Muscle of arm (tissue), 14 donors: ENCODE measurements at places on chromosomes 2 and 18. TPM values are rescaled to one million over a fixed set of nuclear protein-coding genes. Genes with fewer than 3 reads are reported as not detected.
A peak's percentile ranks its signal among the peaks of the same experiment; 100 is the strongest.

GRCh38 chr2:195898505-195899191 lies 170.0 kb downstream of the DNAH7 start:
- peak; percentile 89 for DNase-seq

DNA sequence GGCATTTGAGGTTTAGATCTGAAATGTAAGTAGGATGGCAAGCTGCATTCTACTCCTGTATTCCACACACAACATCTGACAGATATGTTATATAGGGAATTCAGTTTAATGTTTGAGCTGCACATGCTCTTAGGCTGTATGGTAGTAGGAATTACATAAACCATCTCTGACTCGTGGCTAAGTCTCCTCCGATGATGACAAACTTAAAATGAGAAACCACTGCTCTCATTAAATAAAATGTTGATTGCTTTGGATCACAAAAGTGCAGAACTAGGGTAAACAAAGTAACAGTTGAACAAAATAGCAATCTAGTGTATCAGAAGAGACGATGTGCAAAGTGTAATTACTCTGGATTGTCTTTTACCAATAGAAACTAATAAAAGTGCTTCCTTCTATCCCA lies 50.1 kb upstream of the WDR75 start:
- DNase-seq = no peak

- DNase-seq = no peak
Observed at GRCh38 chr18:79374408-79375171, 21.1 kb upstream of the NFATC1 start.

GRCh38 chr2:121129692-121130091 lies 155.3 kb downstream of the TFCP2L1 start:
- no peak for DNase-seq

The EIF4E2 gene
- not detected for polyA plus RNA-seq

- no peak for DNase-seq
Observed at GRCh38 chr2:225600865-225601264, 201.4 kb downstream of the NYAP2 start.

GRCh38 chr2:2057125-2057721 lies 273.9 kb downstream of the MYT1L start:
- DNase-seq = no peak

GRCh38 chr2:25281522-25281921 lies 60.2 kb downstream of the DNMT3A start:
- DNase-seq = no peak

- DNase-seq = no peak
Observed at GRCh38 chr2:38835015-38835601, 40.6 kb downstream of the DHX57 start.

The B4GALT6 gene
- 13.0 TPM for polyA plus RNA-seq

- no peak for DNase-seq
Observed at GRCh38 chr2:215970425-215970824, 42.9 kb downstream of the MREG start.

- no peak for DNase-seq
Observed at GRCh38 chr2:37868866-37869265, 56.2 kb upstream of the RMDN2 start.

The FER1L5 gene
- polyA plus RNA-seq = 3.7 TPM

The C2orf80 gene
- polyA plus RNA-seq = not detected

The SLC9A4 gene
- 0.05 TPM for polyA plus RNA-seq

GRCh38 chr2:127104166-127104660 lies 2.7 kb downstream of the BIN1 start:
- no peak for DNase-seq

The ARHGAP28 gene
- not detected for polyA plus RNA-seq

- no peak for DNase-seq
Observed at GRCh38 chr2:41907771-41908207, 140.0 kb upstream of the PKDCC start.

The CEP68 gene
- polyA plus RNA-seq = 27.6 TPM

- no peak for DNase-seq
Observed at GRCh38 chr2:241680827-241681599, 5.6 kb downstream of the DTYMK start.

The DSC2 gene
- 5.1 TPM for polyA plus RNA-seq

DNA sequence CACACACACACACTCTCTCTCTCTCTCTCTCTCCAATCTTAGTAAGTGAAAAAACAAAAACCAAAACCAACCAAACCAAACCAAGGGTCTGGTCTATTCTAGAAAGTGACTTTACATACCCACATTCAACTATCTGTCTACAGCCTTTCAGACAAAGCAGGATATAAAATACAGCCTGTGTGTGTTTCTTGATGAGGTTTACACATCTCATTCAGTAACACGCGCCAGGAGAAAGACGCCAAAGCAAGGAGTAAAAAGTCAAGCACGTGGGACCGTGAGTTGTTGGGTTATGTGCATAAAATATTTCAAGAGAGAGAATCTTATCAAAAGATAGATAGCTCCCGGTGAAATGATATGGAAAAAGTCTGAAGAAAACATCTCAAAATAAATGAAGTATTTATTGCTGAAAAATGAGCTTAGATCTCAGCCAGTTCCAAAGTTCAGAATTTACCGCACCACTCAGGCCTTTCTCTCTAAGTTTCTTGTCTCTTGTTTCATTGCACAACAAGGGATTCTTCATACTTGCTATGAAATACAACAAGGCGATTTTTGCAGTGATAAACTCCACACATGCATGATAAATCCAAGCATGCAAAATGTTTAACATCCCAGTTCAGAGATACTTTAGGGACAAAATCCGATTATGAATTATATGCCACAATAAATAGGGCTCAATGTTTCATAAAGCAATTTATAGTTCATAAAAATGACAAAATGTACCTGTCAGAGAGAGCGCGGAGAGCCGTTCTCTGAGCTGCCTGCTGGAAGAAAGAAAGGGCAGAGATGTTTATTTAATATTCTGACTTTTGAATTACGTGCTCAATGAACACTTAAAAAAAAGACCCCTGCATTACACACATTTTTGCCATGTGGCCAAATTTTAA lies 159.3 kb upstream of the REV1 start:
- peak; percentile 45 for DNase-seq

DNA sequence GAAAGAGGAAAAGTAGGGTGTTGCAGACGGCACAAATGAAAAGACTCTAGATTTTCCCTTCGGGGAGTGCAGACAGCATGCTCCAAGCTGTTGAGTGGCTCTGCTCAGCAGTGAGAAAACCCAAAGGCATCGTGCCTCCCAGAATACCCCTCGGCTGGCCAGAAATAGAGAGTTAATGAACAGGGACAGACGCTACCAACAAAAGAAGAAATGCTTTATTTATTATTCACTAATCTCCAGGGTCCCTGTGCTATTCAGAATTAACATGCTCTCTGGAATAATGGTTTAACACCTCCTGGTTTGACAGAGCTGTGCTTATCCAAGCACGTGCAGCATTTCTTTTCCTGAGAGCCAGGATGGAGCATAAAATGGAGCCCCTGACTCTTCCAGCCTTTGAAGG lies 82.3 kb downstream of the AQP4 start:
- no peak for DNase-seq

- no peak for DNase-seq
Observed at GRCh38 chr2:40877734-40878288, 425.9 kb upstream of the SLC8A1 start.

DNA sequence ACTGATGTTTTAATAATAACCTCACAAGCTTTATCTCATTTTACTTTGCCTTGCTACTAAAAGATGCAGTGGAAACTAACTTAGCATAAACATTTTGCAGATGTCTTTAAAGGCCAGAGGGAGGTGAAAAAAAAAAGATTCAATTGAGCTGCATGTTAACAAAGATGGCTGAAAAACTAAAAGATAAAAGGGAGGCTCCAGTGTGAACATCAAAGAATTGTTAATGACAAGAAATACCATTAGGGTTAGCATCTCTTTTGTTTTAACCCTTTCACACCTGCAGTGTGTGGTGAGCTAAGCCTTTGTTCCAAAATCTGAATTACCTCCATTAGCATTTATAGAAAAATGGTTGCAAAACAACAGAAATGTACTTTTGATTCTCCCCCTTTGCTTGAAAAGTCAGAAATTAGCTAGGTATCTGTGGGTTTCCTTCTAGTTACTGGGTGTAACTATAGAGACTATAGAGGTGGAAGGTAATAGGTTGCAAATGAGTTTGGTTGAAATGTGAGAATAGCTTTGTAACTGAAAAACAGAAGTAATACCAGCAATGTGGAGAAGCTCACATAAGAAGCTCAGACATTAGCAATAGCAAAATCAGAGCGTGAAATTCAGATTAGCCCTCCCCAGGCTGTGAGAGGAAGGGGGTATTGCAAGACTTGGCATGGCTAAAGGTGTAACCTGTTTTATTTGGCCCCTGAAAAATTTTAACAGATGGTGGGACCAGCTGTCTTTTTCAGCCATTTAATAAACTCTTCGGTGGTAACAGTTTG lies 34.8 kb upstream of the SP5 start:
- DNase-seq = no peak

The CYRIA gene
- 6.4 TPM for polyA plus RNA-seq

- DNase-seq = peak; percentile 22
Observed at GRCh38 chr18:48295586-48296311, 113.4 kb downstream of the ZBTB7C start.

DNA sequence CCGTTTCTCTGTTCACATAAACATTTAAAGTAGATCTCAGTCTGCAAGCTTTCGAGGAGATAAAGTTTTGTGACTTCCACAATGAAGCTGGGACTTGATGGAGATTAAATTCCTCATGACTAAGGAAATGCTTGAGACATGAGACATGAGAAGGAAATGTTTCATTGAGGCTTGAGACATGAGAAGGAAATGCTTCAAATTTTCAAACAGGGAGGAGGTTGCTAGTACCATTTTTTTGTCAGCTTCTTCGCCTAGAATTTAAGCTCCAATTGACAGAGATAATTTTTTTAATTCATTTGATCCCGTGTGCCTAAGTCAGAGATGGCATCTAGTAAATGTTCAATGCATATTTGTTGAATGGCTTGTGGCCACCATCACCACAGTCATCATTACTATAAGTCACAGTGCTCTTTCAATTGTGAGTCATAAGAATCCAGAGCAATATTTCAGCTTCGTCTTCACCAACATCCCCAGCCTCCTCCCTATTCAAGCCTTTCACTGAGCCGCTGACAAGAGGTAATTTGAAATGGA lies 543 bp upstream of the MARCHF4 start:
- no peak for DNase-seq

DNA sequence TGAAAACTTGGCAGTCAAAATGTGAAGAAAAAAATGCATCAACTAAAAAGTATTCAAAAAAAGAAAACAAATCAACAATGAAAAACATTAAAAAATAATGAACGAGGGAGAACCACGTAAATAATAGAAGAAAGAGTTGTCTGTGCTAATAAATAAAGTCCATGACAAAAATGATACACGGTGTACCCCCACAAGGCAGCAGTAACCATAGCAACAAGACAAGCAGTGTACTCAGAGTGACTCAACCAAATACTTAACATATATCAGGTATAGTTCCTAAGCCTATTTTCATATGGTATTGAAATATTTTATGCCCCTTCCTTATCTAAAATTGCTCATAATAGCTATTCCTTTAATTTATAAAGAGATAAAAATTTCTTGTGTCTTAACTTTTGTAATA lies 162.3 kb upstream of the TMEM200C start:
- DNase-seq = no peak

DNA sequence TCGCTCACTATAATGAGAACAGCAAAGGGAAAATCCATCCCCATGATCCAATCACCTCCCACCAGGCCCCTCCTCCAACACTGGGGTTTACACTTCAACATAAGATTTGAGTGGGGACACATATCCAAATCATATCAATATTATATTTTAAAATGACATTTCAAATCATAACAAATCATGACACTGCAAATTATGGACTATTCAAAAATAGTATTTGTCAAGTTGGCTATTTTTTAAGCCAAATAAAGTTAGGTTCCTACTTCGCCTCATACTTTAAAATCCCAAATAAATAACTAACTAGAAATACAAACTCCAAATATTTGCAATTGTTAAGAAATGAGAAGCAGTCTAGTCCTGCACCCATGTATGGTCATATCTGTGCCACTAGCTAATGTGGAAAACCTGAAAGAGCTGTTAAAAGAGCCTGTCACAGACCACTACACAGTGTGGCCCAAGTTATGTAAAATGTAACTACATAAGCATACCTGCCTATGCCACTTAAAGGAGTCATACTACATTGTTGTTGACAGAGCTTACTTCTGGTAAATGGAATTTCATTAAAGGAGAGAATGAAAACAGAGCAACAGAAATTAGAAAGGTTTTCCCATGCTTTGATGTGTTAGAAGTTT lies 334.7 kb upstream of the GULP1 start:
- DNase-seq = no peak

- DNase-seq = no peak
Observed at GRCh38 chr2:98293030-98293429, 53.2 kb upstream of the CNGA3 start.

GRCh38 chr18:35408843-35409261 lies 31.7 kb upstream of the ZNF396 start:
- no peak for DNase-seq

The DSG1 gene
- polyA plus RNA-seq = 33.8 TPM

DNA sequence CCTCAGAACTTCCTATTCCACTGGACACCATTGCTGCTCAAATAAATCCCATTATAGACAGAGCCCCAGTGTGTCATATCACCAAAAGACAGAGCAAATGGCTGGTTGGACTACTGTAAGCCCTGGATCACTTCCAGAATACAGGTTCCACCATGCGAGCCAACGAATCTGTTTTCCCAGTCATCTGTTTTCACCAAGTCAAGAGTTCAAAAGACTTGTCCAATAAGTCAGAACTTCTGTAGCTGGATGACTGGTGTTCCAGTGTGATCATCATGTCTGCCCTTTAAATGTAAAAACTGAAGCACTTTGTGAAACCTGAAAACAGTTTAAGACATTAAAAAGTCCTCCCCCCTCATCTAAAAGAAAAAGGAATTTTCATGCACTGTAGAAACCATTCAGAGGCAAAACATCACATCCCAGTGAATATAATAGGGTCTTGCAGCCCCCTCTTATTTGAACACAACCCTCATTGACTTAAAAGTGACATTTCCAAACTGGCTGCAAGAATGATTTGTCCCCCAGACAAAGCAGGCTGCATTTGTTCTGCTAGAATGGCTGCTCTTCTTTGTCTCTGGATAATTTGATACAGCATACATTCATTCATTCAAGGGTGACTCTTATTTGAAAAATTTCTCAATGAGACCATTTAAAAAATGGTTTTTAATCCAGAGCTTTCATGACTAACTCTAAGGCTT lies 64.6 kb upstream of the TANC1 start:
- no peak for DNase-seq

The PSTPIP2 gene
- polyA plus RNA-seq = 3.0 TPM

The TBR1 gene
- polyA plus RNA-seq = not detected

- no peak for DNase-seq
Observed at GRCh38 chr2:32363597-32363996, 6.8 kb downstream of the BIRC6 start.

DNA sequence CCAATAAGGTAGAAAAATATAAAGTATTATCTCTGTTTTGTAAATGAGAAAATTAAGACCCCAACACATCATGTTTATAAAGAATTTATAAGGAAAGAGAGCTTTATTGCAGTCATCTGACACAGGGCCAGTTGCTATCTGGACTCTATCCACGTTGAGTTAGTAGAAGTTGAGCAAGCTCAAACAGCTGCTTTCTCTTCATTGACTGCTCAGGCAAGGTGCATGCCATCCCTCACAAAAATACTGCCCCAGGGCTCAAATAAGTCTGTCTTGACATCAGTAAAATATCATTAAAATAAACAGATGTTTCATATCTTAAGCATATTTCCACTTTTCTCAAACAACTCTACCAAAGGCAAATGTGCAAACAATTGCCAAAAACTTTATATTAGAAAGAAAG lies 14.8 kb downstream of the COL5A2 start:
- no peak for DNase-seq
